A549 treated with CpdA at 1 μM for 4 hours (cell line): ENCODE measurements at places on chromosomes 3 and 15. TPM values are rescaled to one million over a fixed set of nuclear protein-coding genes. Genes with fewer than 3 reads are reported as not detected.

GOLGA8R gene
- 0.11 to 0.28 TPM (median 0.22 TPM) in 5 replicates for total RNA-seq

COLQ gene
- 0.28 to 0.53 TPM (median 0.36 TPM) in 5 replicates for total RNA-seq

GP9 gene
- total RNA-seq = not detected in 5 replicates

SLCO2A1 gene
- 0.02 to 0.07 TPM in 2 of 5 replicates, not detected in the others for total RNA-seq

CCDC9B gene
- 14.7 to 20.5 TPM (median 17.0 TPM) in 5 replicates for total RNA-seq

GTF2A2 gene
- total RNA-seq = 152 to 203 TPM (median 187 TPM) in 5 replicates

USP19 gene
- total RNA-seq = 20.0 to 26.9 TPM (median 23.7 TPM) in 5 replicates

C3orf80 gene
- 1.9 to 2.3 TPM (median 2.1 TPM) in 5 replicates for total RNA-seq

NR2E3 gene
- total RNA-seq = 0.17 to 0.38 TPM (median 0.21 TPM) in 4 of 5 replicates, not detected in the other

MEX3B gene
- total RNA-seq = 4.3 to 6.4 TPM (median 4.7 TPM) in 5 replicates

GPR62 gene
- total RNA-seq = 0.07 TPM in 1 of 5 replicates, not detected in the others

SLC12A8 gene
- total RNA-seq = 0.97 to 2.3 TPM (median 1.2 TPM) in 5 replicates

BCHE gene
- 0.54 to 1.4 TPM (median 0.94 TPM) in 5 replicates for total RNA-seq

KNL1 gene
- total RNA-seq = 5.0 to 10.1 TPM (median 7.3 TPM) in 5 replicates

RTP1 gene
- total RNA-seq = not detected in 5 replicates

ROPN1B gene
- total RNA-seq = not detected in 5 replicates

HHATL gene
- total RNA-seq = not detected in 5 replicates

ONECUT1 gene
- total RNA-seq = 0.16 to 0.32 TPM (median 0.17 TPM) in 5 replicates

SLC35G2 gene
- total RNA-seq = 24.5 to 30.2 TPM (median 28.8 TPM) in 5 replicates

RASL12 gene
- 0.09 to 0.16 TPM (median 0.11 TPM) in 4 of 5 replicates, not detected in the other for total RNA-seq

ZFYVE19 gene
- total RNA-seq = 16.1 to 19.6 TPM (median 17.7 TPM) in 5 replicates

SMCO1 gene
- total RNA-seq = not detected in 5 replicates

GOLGA8H gene
- total RNA-seq = 1.3 to 3.9 TPM (median 2.5 TPM) in 5 replicates

ZXDC gene
- total RNA-seq = 6.6 to 9.0 TPM (median 7.8 TPM) in 5 replicates

PLOD2 gene
- 116 to 171 TPM (median 139 TPM) in 5 replicates for total RNA-seq

KIF23 gene
- 72.4 to 116 TPM (median 83.1 TPM) in 5 replicates for total RNA-seq

ITIH1 gene
- total RNA-seq = not detected in 5 replicates

TBCCD1 gene
- 5.4 to 6.7 TPM (median 6.6 TPM) in 5 replicates for total RNA-seq

CNTN6 gene
- total RNA-seq = not detected in 5 replicates

FRG2C gene
- not detected in 5 replicates for total RNA-seq
